ENCODE measurements at places on chromosomes 7 and 10.

- no peak for DNase-seq
Measured at GRCh38 chr10:7513936-7514335, 103.1 kb upstream of the SFMBT2 start.

DNA sequence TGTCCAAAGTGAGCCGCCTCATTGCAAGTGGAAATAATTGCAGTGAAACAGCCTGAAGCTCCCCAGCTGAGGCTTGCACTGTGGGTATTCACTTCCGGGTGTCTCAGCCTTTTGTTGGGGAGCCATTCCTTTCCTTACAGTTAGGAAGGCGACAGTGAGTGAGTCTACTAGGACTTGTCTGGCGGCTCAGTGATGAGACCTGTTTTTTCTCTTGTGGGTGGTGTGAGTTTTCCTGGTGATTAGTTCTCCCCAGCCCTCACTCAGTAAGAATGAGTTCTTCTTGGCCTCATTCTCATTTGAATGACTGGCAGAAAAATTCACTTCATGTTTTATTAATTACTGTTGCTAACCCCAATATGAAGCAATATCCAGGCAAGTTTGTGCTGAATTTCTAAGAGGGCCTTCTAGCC, 2.6 kb downstream of the PGAM1 start:
- peak; percentile 52 for DNase-seq

GRCh38 chr10:71561003-71561574, 158.5 kb downstream of the C10orf105 start:
- no peak for DNase-seq

DNA sequence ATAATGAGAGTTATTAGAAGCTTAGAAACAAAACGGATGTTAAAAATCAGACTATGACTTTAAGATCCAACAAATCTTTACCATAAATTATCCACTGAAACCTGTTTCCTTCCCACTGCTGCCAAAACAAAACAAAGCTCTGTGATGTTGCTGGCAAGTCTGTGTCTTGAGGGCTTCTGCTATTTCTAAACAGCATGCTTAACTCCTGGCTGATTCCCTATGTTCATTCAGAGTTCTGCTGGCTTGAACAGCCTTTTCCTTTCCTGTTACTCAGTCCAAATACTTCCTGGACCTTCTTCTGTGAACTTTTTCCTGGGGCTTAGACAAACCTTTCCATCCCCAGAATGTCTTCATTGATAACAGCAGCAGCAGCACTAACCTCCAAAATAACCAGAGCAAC, 448.1 kb downstream of the SORCS1 start:
- no peak for DNase-seq

DNA sequence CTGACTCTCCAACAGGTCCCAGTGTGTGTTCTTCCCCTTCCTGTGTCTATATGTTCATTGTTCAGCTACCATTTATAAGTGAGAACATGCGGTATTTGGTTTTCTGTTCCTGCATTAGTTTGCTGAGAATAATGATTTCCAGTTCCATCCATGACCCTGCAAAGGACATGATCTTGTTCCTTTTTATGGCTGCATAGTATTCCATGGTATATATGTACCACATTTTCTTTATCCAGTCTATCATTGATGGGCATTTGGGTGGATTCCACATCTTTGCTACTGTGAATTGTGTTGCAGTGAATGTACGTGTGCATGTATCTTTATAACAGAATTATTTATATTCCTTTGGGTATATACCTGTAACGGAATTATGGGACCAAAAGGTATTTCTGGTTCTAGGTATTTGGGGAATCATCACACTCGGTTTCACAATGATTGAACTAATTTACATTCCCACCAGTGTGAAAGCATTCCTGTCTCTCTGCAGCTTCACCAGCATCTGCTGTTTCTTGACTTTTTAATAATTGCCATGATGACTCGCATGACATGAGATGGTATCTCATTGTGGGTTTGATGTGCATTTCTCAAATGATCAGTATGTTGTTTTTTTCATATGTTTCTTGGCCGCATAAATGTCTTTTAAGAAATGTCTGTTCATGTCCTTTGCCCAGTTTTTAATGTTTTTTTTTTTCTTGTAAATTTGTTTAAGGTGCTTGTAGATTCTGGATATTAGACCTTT, 60.2 kb downstream of the LSMEM1 start:
- peak; percentile 6 for DNase-seq

GRCh38 chr7:80623503-80624252, 14.8 kb upstream of the CD36 start:
- no peak for DNase-seq

DNA sequence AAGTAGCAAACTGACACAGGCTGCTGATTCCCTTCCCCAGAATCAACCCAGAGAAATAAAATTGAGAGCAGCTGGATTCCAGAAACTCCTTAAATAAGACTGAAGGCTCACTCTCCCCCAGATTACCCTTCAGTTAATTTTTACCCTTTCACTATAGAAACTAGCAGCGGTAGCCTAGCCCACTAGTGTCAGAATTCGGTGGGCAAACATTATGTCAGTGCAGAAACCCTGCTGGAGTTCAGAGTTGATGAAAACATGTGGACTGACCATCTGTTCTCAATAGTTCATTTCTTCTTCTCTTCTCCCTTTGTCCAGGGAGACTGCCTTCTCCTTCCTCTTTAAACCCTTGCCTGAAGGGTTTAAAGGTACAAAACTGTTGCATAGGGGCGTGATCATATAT, 100.1 kb downstream of the PODXL start:
- no peak for DNase-seq

DNA sequence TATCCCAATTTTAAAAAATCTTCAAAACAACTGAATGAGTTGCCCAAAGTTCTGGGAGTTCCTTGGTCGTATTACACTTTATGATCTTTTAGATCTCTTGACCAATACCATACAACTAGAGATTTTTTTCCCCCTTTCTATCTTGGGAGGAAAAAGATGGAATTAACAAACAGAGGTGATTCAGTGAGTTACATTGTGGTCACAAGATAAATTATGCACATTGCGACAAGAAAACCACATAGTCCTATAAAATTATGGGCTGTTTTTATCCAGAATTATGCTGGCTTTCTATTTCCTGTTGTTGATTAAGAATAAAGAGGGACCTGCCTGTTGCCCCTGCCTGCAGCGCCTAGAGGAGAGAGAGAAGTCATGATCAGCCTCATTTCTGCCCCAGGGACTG, 8.2 kb upstream of the SGPL1 start:
- DNase-seq, result no peak

DNA sequence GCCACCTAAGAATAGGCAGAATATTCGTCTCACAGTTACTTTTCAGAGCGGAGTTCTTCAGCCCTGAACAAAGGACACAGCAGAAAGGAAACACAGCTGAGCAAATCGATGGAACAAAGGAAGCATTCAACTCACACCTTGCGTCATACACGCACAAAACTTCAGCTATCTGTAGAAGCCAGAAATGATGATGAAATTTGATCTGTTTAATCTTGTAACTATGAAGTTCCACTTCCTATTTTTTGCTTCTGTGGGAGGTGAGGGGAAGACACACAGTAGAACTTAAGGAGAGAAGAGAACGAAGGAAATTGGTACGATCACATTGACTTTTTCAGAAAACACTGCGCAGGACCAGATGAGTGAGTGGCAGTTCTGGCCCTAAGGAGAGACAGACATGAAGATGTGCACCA, 26.2 kb downstream of the FAM171A1 start:
- peak; percentile 59 for DNase-seq

Data from fibroblast of mammary gland (primary cell).